ENCODE measurements at places on chromosomes 12 and 14. TPM values are rescaled to one million over a fixed set of nuclear protein-coding genes. Genes with fewer than 3 reads are reported as not detected.

- DNase-seq, result no peak
Observed at GRCh38 chr12:69553628-69554248, 31.5 kb upstream of the CCT2 start.

DNA sequence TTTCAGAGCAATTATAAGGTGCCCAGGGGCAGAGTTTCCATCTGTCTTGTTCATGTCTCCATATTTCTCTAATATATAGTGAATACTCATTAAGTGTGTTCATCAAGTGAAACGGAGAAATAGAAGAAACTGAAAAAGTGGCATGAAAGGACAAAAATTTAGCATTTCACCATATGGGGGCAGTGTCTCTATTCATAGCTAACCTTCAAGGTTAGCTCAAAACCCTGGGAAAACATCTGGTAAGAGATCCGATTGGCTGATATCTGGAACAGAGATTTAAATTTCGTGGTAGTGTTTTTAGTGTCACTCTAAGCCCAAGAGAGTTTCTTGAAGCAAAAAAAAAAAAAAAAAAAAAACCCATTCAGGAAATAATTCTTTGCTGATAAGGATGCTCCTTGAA, 367.5 kb downstream of the DAD1 start:
- no peak for DNase-seq

DNA sequence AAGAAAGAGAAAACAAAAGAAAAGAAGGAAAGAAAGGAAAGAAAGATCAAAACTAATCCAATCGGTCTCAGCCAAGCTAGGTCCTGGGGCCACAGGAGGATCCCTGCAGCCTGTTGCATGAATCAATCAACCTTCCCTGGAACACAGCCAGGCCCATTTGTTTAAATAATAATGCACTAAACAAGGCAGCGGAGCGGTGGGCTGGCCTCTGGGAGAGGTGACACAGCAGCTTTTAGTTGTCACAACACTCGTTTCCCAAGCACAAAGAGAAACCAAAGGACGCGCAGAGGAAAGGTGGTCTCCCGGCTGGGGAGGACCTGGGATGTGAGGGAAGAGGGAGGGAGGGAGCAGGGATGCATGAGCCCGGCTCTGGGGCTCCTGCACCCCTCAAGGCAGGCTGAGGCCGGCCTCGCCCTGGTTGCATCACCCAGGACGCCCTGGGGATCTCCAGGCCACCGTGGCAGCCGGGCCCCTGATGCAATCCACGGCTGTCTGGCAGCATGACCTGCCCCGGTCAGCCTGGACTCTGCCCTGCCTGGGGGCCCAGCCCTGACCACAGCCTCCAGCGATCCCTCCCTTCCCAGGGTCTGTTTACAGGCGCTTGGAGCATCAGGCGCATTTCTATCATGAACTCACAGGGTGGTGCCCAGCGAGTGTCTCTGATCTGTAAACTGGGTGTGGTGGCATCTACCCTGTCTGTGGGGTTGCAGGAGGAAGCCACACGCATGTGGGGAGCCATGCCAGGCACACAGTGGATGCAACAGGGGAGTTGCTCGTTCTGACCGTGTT, 32.5 kb downstream of the MMP17 start:
- DNase-seq, result no peak

SNRNP35 gene
- 157 TPM for polyA plus RNA-seq

HCAR2 gene
- polyA plus RNA-seq, result 0.98 TPM

DNA sequence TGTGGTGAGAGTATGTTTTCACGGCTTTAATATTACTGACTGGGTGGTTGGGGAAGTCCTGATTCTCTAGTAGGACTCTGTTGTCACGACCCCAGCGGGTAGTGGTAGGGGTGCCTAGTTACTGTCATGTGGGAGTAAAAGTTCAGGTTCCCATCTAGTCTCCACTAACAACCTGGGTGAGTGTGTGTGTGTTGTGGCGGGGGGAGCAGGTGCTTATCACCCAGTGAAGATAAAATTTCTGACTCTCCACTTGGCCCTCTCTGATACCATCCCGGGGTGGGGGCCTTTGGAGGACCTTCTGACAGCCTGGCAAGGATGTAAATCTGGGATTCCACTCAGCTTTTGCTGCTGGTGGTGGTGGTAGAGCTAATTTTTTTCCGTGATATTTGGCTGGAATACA, 35.4 kb upstream of the GUCY2C start:
- DNase-seq, result no peak

DNA sequence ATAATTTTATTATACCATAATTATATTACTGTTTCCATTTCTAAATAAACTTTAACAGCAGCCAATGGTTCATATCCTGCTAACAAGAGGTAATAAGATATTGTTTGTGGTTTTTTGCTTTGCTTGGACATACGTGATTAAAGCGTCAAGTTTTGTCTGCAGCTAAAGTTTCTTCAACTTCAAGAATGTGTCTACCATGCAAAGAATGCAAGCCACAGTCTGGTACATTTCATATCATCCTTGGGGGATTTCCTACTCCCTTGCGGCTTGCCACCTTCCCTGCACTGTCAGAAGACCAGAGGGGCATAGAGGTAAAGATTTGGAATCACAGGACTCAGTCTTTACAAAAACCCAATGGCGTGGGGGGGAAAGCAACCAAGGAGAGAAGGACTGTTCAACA, 125.2 kb downstream of the MED13L start:
- DNase-seq, result no peak

DNA sequence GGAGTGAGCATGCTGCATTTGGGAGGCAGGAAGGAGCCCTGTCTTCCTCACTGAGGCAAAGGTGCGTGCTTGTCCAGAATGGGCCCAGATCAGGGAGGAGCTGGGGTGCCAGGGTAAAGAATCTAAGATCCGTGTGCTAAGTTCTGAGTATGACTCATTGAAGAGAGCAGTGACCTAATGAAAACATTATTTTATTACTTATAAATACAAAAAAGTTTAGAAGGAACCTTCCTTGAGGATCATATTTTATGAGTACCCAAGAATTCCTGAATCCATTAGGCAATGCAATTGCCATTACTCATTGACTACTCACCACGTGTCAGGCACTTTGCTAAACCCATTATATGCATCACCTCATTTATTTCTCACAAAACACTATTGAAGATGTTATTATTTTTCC, 264.7 kb downstream of the EGLN3 start:
- no peak for DNase-seq

DNA sequence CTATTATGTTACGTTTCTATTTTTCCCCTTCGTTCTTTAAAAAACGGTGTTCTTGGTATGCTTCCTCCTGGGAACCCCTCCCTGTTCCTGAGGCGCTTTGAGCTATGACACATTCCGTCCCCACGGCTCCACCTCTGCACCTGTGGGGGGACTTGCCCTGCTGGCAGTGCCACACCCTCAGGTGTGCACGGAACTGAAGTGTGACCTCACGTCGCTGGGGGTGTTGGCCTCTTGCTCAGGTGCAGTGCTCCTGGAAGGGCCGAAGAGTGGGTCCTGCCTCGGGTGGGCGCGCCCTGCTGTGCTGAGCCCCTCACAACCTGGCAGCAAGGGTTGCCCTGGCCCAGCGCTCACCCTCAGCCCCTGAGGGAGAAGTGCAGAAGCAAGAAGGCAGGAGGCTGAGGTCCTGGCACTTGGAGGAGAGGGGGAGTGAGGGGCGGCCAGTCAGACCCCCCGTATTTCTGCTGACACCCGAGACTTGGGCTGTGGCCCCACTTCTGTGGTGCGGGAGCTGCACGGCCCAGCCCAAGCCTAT, 4.9 kb downstream of the AMN start:
- no peak for DNase-seq

GRCh38 chr12:6786416-6787094, 2.8 kb upstream of the CD4 start:
- DNase-seq, result no peak

GRCh38 chr12:131698286-131698685, 12.6 kb upstream of the SFSWAP start:
- DNase-seq, result no peak

- DNase-seq, result no peak
Observed at GRCh38 chr12:77033658-77034536, 31.5 kb downstream of the E2F7 start.

All from adrenal gland (tissue), 19 donors.